ENCODE measurements at places on chromosomes 6 and 20.

GRCh38 chr6:48560408-48560807 is 449.4 kb upstream of the PTCHD4 start:
- no peak for DNase-seq

- DNase-seq, result no peak
Measured at GRCh38 chr6:79157961-79158644, 76.4 kb downstream of the HMGN3 start.

- DNase-seq, result no peak
Measured at GRCh38 chr6:121590916-121591315, 155.5 kb downstream of the GJA1 start.

DNA sequence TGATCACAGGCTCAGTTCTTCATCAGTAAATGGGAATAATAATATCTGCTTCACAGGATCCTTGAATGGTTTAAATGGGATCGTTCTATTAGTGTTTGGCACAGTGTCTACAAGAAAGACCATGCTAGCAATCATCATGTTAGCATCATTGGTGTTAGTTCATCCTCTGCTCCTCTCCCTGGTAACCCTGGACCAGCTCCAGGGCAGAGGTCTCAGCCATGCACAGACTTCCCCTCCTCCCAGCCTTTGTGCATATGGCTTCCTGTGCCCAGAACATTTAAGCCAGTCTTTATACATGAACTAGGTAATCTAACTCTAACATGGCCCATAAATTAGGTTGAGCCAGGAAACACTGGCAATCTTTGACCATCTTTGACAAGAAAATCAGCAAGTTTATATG is 180.2 kb downstream of the EPM2A start:
- no peak for DNase-seq

DNA sequence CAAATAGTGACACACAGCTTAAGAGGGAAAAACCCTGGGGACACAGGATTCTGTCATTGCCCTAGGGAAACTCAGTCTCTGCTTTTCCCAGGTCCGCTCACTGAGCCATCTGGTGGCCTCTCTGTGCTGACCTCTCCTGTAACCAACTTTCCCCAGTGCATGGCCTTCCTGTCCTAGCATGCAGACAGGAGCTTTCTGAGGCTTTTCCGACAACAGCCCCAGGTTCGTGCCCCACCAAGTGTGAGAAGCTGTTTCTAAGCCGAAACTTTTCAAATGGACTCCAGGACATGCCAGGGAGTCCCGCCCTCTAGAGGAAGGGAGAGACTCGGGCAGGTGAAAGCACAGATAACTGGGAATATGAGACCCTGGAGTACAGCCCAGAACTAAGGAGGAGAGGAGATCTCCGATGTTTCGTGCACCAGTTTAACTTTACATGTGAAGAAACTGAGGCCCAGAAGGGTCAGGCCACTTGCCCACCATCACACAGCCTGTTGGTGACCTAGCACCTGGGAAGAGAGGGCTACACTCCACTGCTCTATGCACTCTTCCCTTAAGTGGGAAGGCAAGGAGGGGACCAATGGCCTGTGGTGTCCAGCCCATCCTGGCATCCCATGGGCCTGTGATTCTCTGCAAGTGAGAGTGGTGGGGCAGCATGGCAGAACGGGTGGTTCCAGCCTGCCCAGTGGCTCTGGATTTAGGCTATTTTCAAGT is 46.2 kb downstream of the RPP40 start:
- no peak for DNase-seq

GRCh38 chr6:143726015-143726647 is 48.4 kb downstream of the PHACTR2 start:
- DNase-seq, result no peak

DNA sequence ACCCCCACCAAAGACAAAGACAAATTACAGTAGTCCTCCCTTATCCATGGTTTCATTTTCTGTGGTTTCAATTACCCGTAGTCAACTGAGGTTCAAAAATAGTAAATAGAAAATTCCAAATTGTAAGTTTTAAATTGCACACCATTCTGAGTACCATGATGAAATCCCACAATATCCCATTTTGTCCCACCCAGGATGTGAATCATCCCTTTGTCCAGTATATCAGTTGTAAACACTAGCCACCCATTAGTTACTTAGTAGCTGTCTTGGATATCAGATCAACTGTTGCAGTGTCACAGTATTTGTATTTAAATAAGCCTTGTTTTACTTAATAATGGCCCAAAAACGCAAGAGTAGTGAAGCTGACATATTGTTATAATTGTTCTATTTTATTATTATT is 364.0 kb upstream of the ARID1B start:
- no peak for DNase-seq

DNA sequence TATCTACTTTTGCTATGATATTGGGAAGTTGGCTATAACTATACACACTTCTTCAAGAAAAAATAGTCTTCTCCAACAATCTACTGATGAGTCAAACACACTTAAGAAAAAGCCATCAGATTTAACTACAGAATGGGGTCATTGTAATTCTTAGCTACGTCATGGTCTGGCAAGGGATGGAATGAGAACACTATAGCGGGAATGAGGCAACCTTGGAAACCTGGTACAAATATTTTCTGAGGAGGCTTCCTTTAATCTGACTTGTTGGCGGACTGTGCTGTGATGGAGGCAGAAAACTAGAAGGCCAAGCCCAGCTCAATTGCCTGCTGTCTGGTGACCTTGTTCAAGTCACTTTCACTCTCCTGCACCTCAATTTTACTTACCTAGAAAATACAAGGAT is 586.8 kb upstream of the JAG1 start:
- DNase-seq, result no peak

- peak; percentile 68 for DNase-seq
Measured at GRCh38 chr20:33647603-33648395, 14.3 kb upstream of the C20orf144 start.

- no peak for DNase-seq
Measured at GRCh38 chr6:84093441-84094435, 60.2 kb downstream of the MRAP2 start.

GRCh38 chr6:24227556-24227955 is 101.5 kb downstream of the NRSN1 start:
- no peak for DNase-seq

- DNase-seq, result no peak
Measured at GRCh38 chr6:9657994-9658393, 756.9 kb downstream of the TFAP2A start.

GRCh38 chr20:35347011-35347410 is 54.8 kb upstream of the FAM83C start:
- DNase-seq, result no peak

DNA sequence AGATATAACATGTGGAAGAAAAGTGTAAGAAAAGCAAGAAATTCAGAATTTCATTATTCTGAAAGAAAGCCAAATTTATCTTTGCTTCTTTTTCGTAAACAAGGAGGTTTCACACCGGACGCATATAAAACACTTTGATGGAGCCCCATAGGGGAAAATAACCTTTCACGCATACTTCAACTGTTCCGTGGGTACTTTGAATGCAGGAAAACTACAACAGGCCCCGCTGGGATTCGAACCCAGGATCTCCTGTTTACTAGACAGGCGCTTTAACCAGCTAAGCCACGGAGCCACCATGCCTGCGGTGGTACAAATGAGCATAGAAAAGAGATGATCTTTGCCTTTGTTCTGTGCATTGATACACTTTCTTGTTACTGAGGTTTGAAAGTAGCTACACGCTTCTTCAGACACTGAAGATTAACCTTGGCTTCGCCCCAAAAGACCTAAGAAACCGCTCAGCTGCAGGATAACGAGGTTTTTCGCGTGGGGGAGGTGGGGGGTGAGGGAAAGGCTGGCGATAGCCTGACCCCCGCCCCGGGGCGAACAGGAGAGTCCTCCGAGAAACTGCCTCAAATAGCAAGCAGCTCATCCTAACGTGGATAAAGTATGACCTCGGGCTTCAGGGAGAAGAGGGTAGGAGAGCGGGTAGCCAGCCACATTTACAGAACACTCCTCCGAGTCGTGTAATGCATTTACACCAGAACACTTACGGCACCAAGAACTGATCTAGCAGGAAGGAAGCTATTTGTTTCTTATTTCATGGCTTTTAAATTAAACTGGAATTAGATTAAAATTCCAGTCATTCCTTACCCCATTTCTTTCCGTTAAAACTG is 5.3 kb upstream of the HMGN4 start:
- DNase-seq, result peak; percentile 92

DNA sequence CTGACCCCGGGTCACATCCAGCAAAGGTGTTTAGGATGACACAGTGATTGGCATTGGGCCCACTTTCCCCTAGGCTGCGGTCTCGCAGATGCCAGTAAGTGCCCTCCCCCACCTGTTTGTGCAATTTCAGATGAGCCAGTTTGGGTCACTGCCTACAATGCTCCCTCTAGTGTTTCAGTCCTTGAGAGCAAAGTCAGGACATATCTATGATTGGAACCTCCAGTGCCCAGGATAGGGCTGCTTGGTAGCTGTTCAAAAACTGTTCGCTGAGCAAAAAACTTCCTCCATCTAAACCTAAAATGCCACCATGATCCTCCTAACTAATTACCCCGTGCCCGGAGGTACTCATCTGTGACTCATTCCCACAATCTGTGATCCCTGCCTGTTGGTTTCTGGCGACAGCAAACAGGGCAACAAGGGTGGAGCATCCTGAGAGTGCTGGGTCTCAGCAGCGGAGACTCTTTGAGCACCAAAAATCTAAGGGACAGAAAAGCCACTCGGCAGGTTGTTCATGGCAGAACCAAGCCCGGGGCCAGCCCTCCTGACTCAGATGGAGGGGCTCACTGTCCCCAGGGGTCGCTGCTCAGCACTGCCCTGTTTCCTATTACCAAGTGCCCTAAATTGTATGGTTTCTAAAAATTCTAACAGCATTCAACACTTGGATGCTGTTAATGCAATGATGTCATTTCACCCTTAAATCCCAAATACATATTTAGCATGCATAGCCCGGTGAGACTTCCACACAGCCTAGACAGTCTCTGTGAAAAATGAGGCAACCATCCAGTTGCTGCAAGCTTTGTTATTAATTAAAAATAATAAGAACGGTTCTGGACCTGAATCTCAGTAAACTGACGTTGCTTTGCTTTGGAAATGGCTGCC is 5.0 kb downstream of the VSX1 start:
- peak; percentile 89 for DNase-seq

GRCh38 chr20:47150403-47151152 is 205.9 kb downstream of the ZMYND8 start:
- DNase-seq, result peak; percentile 41

DNA sequence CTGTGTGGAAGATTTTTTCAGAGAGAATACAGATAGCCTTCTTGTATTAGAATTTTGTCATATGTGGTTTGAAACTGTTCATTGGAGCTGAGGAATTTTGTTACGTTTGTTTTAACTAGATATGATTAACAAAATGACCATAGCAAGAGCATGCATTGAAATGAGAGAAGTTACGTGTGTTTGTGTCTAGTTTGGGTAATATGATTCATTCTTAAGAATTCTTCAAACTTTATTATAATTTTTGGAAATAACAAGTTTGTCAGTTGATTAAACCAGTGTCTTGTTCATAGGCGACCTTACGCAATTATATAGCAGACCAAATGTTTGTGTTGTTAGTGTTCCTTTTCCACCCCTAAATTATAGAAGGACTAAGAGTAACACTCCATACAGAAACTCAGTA is 5.5 kb downstream of the GMNN start:
- no peak for DNase-seq

DNA sequence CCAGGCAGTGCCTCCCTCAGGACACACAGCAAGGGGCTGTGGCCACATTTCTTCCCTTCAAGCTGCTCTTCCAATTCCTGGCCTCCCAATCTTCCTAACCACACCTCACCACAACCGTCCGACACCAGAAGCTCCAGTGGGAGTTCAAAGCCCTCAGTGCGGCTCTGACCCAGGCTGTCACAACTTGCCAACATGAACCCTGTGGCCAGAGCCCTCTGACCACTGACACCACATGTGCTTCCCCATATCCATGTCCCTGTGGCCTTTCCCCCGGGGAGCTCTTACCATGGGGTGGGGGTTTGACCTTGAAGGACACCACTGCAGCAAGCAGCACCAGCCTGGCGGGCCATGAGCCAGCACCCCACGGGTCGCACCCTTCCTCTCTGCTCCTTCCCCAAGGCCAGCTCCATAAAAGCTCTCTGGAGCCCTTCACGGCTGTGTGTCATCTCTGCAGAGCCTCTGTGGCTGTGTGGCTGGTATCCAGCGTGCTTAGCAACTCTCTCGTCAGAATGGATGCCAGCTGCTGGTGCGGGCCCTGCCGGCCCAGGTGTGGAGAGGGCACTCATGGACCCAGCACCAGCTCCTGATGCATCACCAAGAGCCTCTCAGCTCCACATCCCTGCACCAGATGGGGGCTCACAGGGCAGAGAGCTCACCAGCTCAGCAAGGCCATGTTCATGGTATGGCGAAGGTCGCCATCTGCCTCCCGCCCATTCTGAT is 106.1 kb downstream of the PSMB1 start:
- DNase-seq, result peak; percentile 11

GRCh38 chr6:506508-506907 is 115.0 kb downstream of the IRF4 start:
- DNase-seq, result no peak

GRCh38 chr20:40646361-40646760 is 42.7 kb downstream of the MAFB start:
- DNase-seq, result peak; percentile 52

DNA sequence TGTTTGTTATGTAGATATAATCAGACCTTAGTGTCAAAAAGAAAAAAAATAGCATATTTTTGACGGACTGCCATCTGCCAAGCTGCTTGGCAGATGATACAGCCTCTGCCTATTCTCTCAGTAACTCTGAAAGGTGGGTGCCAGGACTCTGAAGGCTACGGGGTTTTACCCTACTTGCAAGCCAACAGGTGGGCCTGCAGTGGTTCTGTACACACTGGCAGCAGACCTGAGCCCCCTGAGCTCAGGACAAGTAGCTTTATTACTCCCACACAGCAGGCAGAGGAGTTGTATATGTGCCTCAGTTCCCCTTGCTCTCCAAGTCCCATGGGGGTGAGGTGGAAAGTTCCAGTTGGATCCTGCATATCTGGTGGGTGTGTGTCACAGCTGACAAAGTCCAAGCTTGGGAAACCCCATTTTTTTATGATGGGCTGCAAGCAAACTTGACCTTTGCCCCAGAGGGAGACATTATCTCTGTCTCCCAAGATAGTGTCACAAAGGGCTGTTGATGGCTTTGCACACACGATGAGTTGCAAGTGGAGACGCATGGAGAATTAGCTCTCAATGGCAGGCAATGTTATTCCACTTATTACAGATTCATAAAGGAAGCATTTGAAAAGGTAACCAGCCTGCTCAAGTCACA is 20.5 kb upstream of the AFDN start:
- DNase-seq, result no peak

GRCh38 chr6:105646391-105646867 is 243.5 kb upstream of the PREP start:
- no peak for DNase-seq

DNA sequence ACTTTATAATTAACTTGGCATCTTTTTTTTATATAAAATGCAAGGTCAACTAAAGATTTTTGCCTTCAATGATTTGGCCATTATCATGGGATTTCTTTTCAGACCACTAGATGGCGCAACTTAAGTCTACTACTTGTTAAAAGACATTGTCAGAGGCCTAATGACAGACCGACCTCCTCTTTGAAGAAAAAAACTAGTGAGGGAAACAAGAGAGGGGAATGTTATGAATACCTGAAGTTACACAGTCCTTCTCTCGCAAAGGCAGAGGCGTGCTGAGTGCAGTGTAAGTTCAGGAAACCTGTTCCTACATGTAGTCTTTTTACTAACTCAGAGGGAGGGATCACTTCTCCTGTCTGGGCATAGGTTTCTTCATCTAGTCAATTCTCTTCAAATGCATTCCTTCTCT is 9.3 kb downstream of the TRAPPC3L start:
- DNase-seq, result peak; percentile 100
